Lung (tissue), 17 donors: ENCODE measurements at places on chromosomes 12 and 14. TPM values are rescaled to one million over a fixed set of nuclear protein-coding genes. Genes with fewer than 3 reads are reported as not detected.
A peak's percentile ranks its signal among the peaks of the same experiment; 100 is the strongest.

GRCh38 chr14:33042591-33042990, 103.9 kb downstream of the NPAS3 start:
- no peaks in the 10 kb centered on the region for H3K4me1 ChIP-seq
- no peaks in the 10 kb centered on the region for H3K36me3 ChIP-seq
- DNase-seq: no peak
- H3K27me3 ChIP-seq: no peaks in the 10 kb centered on the region

GRCh38 chr14:55518391-55518790, 61.6 kb upstream of the KTN1 start:
- no peaks in the 10 kb centered on the region for H3K27me3 ChIP-seq
- H3K4me3 ChIP-seq: no peak overlapping the region
- peak; percentile 6 for DNase-seq
- no peaks in the 10 kb centered on the region for H3K4me1 ChIP-seq

The LRRC23 gene
- polyA plus RNA-seq: 29.6 TPM

GRCh38 chr12:130799051-130799450, 40.0 kb downstream of the STX2 start:
- H3K4me1 ChIP-seq: no peaks in the 10 kb centered on the region
- H3K27ac ChIP-seq: no peak overlapping the region
- H3K27me3 ChIP-seq: no peaks in the 10 kb centered on the region
- no peak overlapping the region for H3K4me3 ChIP-seq

The CLEC4E gene
- polyA plus RNA-seq: 24.1 TPM

DNA sequence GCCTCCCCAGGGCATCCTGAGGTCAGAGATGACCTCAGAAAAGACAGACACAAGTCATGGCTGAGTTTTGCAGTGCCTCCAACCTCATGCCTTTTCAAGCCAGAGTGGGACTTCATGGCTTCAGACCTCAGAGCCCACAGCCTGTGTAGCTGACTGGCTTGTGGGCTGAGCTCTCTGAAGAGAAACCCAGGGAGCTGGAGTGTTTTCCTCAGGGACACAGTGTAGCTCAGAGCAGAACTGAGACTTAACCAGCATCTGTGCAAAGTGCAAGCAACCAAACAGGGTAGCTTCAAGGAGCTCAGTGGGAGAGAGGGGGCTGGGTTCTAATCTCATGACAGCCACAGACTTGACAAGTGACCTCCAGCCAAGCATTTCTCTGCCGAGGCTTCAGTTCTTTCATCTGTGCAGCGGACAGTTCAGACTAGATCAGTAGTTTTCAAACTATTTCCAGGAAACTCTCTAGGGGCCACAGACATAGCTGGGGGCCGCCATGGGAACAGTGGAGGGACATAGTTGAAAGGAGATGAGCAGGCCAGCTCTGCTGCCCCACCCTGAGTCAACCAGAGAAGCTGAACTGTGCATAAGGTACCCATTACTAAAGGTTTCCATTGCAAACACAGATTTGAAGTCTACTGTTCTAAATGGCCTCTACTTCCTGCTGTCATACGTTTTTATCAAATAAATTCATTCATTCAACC, 80.0 kb downstream of the LGMN start:
- H3K27ac ChIP-seq: no peak overlapping the region
- DNase-seq: no peak
- H3K4me3 ChIP-seq: no peak overlapping the region
- no peaks in the 10 kb centered on the region for H3K4me1 ChIP-seq
- no peaks in the 10 kb centered on the region for H3K27me3 ChIP-seq
- H3K36me3 ChIP-seq: peaks cover 6% of the 10 kb centered on the region

- H3K27me3 ChIP-seq: no peaks in the 10 kb centered on the region
- H3K4me1 ChIP-seq: no peaks in the 10 kb centered on the region
- H3K36me3 ChIP-seq: no peaks in the 10 kb centered on the region
- no peak for DNase-seq
- no peak overlapping the region for H3K27ac ChIP-seq
Measured at GRCh38 chr14:39875028-39875427, 442.8 kb upstream of the FBXO33 start.

GRCh38 chr14:73237786-73238423, 599 bp downstream of the PAPLN start:
- H3K4me3 ChIP-seq: peak overlapping the region; percentile 44
- no peaks in the 10 kb centered on the region for H3K36me3 ChIP-seq
- H3K4me1 ChIP-seq: peaks cover 11% of the 10 kb centered on the region
- DNase-seq: no peak

DNA sequence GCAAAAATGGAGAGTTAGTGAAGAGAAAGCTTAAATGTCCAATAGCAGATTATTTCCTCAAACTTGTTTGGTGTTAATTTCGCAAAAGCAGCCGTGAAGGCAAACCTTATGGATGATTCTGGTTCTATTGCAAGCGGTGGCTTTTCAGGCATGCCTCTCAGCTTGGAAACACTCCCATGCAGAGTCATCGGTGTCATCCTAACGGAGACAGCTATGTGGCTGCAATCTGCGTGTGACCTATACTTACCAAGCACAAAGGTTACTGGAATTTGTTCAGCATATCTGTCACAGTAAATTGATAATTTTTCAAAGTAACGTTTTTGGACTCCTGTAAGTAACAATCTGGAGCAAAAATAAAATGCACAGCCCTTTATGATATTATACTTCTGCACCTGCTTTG, 5.0 kb downstream of the BEST3 start:
- peaks cover under 1% of the 10 kb centered on the region for H3K4me1 ChIP-seq
- no peaks in the 10 kb centered on the region for H3K36me3 ChIP-seq
- H3K27me3 ChIP-seq: no peaks in the 10 kb centered on the region
- DNase-seq: no peak

DNA sequence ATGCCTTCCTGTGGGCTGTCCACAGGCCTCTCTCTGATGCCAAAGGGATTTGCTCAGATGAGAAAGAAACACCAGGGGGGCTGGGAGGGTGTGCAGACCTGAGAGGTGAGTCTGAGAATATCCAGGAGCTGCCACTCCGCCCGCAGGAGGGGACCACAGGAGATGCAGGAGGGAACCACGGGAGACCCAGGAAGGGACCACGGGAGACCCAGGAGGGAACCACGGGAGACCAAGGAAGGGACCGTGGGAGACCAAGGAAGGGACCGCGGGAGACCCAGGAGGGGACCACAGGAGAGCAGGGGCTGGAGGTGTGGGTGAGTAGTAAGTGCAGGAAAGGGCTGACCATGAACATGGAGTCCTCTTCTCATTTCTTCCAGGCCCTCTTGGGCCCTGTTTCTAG, 74.6 kb upstream of the SFSWAP start:
- no peak overlapping the region for H3K4me3 ChIP-seq
- no peaks in the 10 kb centered on the region for H3K4me1 ChIP-seq
- no peaks in the 10 kb centered on the region for H3K27me3 ChIP-seq
- no peak for DNase-seq
- no peak overlapping the region for H3K27ac ChIP-seq

The TAS2R42 gene
- polyA plus RNA-seq: not detected

The PRH2 gene
- 0.31 TPM for polyA plus RNA-seq

GRCh38 chr12:49296836-49297694, 2.1 kb downstream of the PRPH start:
- no peaks in the 10 kb centered on the region for H3K36me3 ChIP-seq
- no peaks in the 10 kb centered on the region for H3K4me1 ChIP-seq
- H3K27me3 ChIP-seq: no peaks in the 10 kb centered on the region
- DNase-seq: no peak
- H3K27ac ChIP-seq: no peak overlapping the region

- H3K27ac ChIP-seq: no peak overlapping the region
- no peaks in the 10 kb centered on the region for H3K27me3 ChIP-seq
Measured at GRCh38 chr12:127293507-127294310, 973.3 kb upstream of the TMEM132C start.

DNA sequence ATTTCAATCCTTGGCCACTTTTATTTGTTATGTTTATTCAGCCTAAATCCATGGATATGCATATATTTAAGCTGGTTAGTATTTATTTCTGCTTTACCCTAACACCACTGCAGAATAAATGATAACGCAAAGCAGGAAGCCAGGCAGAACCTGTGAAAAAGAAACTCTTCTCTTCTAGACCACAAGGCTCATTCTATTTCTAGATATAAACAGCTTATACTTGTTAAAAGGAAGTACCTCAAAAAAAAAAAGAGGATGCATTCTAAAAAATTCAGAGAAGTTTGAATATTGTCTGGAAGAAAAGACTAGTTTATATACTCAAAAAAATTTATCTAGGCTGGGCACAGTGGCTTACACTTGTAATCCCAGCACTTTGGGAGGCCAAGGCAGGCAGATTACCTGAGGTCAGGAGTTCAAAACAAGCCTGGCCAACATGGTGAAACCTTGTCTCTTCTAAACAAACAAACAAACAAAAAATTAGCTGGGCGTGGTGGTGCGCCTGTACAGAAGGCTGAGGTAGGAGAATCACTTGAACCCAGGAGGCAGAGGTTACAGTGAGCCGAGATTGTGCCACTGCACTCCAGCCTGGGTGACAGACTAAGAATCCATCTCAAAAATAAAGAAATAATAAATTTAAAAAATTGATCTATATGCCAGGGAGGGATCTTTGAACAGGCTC, 55.8 kb downstream of the GALNT4 start:
- DNase-seq: no peak
- H3K4me1 ChIP-seq: peaks cover 15% of the 10 kb centered on the region
- no peak overlapping the region for H3K4me3 ChIP-seq
- H3K27ac ChIP-seq: no peak overlapping the region

DNA sequence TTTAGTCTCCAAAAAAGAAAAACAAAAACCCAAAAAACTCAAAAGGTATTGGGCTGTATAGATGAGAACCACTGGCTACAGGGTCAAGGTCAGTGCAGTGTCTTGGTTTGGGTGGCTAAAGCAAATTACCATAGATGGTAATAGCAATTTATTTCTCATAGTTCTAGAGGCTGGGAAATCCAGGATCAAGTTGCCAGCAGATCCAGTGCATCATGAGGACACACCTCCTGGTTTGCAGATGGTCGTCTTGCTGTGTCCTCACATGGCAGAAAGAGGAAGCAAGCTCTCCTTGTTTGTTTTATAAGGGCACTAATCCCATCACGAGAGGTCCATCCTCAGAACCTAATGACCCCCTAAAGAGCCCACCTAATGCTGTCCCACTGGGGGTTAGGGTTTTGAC, 11.2 kb downstream of the COX14 start:
- H3K27ac ChIP-seq: no peak overlapping the region
- H3K4me3 ChIP-seq: no peak overlapping the region
- H3K27me3 ChIP-seq: no peaks in the 10 kb centered on the region
- peaks cover 15% of the 10 kb centered on the region for H3K36me3 ChIP-seq

DNA sequence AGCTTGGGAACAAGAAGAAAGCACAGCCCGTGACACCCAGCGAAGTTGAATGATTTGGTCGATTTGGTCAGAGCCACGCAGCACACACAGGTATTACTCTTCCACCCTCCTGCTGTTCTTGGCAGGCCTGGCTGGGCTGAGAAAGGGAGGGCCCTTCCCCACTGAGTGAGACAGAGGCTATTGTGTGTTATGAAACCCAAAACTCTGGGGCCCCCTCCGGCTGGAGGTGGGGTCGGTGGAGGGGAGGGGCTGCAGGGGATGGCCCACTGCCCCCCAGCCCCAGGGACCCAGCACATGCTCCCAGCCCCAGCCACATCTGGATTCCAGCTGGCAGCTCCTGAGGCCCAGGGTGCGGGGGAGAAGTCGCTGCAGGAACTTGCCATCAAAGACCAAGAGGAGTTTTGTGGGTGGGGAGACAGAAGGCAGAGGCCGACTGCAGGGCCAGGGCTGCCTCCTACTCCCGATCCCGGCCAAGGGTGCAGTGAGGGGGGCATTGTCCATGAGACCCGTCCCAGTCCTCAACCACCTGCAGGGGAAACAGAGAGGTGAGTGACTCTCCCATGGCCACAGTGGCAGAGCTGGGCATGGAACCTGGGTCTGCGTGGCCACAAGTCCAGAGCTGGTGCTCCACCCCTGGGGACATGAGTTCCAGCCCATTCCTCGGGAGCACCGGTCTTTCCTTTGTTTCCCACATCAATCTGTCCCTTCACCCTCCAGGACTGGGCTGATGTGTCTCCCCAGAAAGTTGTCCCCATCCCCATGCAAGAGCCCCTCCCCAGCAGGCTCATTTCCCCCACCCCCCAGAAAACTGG, 8.7 kb downstream of the TMEM119 start:
- peaks cover 10% of the 10 kb centered on the region for H3K4me1 ChIP-seq
- H3K27ac ChIP-seq: no peak overlapping the region
- H3K27me3 ChIP-seq: no peaks in the 10 kb centered on the region
- no peak overlapping the region for H3K4me3 ChIP-seq

DNA sequence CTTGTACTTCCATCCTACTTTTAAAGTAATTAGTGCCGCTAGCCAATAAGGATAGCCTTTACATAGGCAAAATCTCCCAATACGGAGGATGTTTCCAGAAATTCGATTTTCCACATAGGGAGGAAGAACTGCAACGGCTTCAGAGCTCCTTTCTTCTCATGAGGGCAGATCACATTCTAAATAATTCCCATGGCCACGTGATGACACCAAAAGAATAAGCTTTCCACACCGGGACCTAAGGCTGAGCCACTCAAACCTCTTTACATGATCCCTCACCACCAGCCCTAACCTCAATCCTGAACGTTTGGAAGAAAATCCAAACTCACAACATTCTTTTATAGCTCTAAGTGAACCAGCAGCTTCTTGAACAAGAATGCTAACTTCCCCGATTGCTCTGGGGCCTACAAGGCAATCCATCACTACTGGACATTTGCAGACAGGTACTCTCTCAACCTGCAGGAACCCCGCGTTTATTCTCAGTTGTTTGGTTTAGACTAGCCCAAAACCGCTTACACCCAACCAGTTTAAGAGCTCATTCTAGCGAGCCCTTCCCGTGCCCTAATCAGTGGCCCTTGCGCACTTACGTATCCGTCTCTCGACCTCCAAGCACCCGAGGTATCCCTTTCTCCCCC, 884 bp downstream of the CAPRIN2 start:
- no peaks in the 10 kb centered on the region for H3K27me3 ChIP-seq
- peaks cover 11% of the 10 kb centered on the region for H3K4me1 ChIP-seq
- peak; percentile 14 for DNase-seq
- peak overlapping the region; percentile 74 for H3K4me3 ChIP-seq

The LAG3 gene
- polyA plus RNA-seq: 1.7 TPM

GRCh38 chr12:92769124-92769901, 66.5 kb downstream of the PLEKHG7 start:
- H3K27me3 ChIP-seq: no peaks in the 10 kb centered on the region
- no peak overlapping the region for H3K4me3 ChIP-seq
- H3K36me3 ChIP-seq: no peaks in the 10 kb centered on the region

The MORN3 gene
- polyA plus RNA-seq: 3.2 TPM

The BATF gene
- 74.3 TPM for polyA plus RNA-seq

The LRIG3 gene
- 10.0 TPM for polyA plus RNA-seq

DNA sequence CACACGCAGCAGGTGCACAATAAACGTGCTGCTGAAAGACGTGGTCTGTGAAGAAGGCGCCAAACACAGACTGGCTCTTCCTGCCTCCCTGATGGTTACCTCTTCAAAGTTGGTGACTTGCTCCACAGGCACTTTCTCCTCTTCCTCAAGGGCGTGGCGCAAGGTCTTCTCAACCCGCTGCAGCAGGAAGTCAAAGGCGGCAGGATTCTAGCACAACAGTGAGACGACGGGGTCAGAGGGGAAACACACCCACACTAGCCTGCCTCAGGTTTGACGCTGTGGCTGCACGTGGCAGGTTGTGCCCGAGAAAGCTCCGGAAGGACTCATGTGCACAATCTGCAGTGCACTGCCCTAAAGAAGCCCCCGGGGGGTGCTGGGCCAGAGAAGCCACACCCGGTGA, 15.0 kb downstream of the POLE start:
- H3K36me3 ChIP-seq: peaks cover 22% of the 10 kb centered on the region
- no peak overlapping the region for H3K4me3 ChIP-seq
- DNase-seq: no peak
- H3K27me3 ChIP-seq: no peaks in the 10 kb centered on the region
- H3K27ac ChIP-seq: no peak overlapping the region

- no peak overlapping the region for H3K27ac ChIP-seq
- H3K27me3 ChIP-seq: no peaks in the 10 kb centered on the region
- H3K4me1 ChIP-seq: peaks cover 10% of the 10 kb centered on the region
- no peak for DNase-seq
- no peak overlapping the region for H3K4me3 ChIP-seq
Measured at GRCh38 chr14:60867503-60868172, 113.2 kb downstream of the TRMT5 start.
